ENCODE measurements at places on chromosomes 4 and X. TPM values are rescaled to one million over a fixed set of nuclear protein-coding genes. Genes with fewer than 3 reads are reported as not detected.
A peak's percentile ranks its signal among the peaks of the same experiment; 100 is the strongest.

GRCh38 chrX:48890296-48890925 lies 7.2 kb downstream of the TIMM17B start:
- H3K27me3 ChIP-seq = no peaks in the 10 kb centered on the region
- H3K27ac ChIP-seq = peak overlapping the region; percentile 67
- DNase-seq = no peak
- H3K4me1 ChIP-seq = peaks cover 10% of the 10 kb centered on the region
- H3K4me3 ChIP-seq = peak overlapping the region; percentile 72
- peaks cover 1% of the 10 kb centered on the region for H3K36me3 ChIP-seq

- H3K27me3 ChIP-seq = peaks cover 13% of the 10 kb centered on the region
- no peak overlapping the region for H3K4me3 ChIP-seq
Observed at GRCh38 chr4:121307445-121308327, 73.1 kb downstream of the QRFPR start.

GRCh38 chrX:74300869-74301268 lies 3.1 kb upstream of the ZCCHC13 start:
- no peak for DNase-seq
- H3K27ac ChIP-seq = no peak overlapping the region
- no peak overlapping the region for H3K4me3 ChIP-seq
- H3K4me1 ChIP-seq = no peaks in the 10 kb centered on the region
- peaks cover 11% of the 10 kb centered on the region for H3K27me3 ChIP-seq
- no peaks in the 10 kb centered on the region for H3K36me3 ChIP-seq

Gene CXCL3
- total RNA-seq = 2.1 TPM

- H3K27ac ChIP-seq = no peak overlapping the region
- no peaks in the 10 kb centered on the region for H3K27me3 ChIP-seq
- peaks cover 10% of the 10 kb centered on the region for H3K36me3 ChIP-seq
- no peak for DNase-seq
- peaks cover 13% of the 10 kb centered on the region for H3K4me1 ChIP-seq
Observed at GRCh38 chrX:108091878-108092291, 307 bp downstream of the ATG4A start.

DNA sequence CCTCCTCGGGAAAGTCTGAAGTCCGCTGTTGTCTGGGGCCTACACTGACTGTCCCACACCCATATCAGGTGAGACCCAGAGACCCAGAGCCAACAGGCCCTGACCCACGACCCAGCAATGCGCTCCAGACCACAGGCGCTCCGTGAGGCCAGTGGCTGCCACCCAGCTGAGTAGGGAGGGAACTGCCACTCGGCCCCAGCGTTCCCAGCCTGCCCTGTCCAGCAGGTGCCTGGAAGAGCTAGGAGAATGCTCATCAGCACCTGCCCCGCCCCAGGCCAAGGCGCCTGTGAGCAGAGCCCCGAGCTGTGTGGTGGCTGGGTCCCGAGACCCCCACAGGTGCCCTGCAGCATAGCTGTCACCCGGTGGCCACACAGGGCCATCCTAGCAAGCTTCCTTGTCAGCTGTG lies 2.7 kb downstream of the SPON2 start:
- no peak overlapping the region for H3K4me3 ChIP-seq
- H3K36me3 ChIP-seq = peaks cover 5% of the 10 kb centered on the region
- peaks cover 2% of the 10 kb centered on the region for H3K27me3 ChIP-seq
- H3K27ac ChIP-seq = no peak overlapping the region
- H3K4me1 ChIP-seq = peaks cover 44% of the 10 kb centered on the region
- no peak for DNase-seq

GRCh38 chr4:81648576-81649275 lies 177.0 kb upstream of the RASGEF1B start:
- H3K27me3 ChIP-seq = peaks cover 2% of the 10 kb centered on the region
- H3K36me3 ChIP-seq = no peaks in the 10 kb centered on the region
- H3K27ac ChIP-seq = no peak overlapping the region
- DNase-seq = no peak
- no peak overlapping the region for H3K4me3 ChIP-seq
- H3K4me1 ChIP-seq = no peaks in the 10 kb centered on the region

DNA sequence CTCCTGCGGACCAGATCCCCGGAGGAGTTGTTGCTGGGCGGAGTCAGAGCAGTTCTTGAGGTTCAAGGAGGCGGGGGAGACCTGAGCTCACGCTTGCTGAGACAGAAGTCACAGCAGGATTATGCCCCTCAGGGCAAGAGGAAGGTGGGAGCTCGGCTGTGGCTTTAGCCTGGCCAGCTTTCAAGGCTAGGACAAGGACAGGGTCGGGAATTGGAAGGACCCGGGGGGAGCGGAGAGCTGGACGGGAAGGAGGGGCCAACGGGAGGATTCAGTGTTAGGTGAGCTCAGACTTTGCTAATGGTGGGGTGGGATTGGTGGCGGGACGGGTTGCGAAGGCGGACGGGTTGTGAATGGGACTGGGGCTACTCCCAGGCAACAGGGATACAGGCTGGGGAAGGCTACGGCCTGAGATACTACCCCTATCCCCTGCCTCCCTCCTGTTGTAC lies at the start of gene RIBC1:
Gene RIBC1, plus strand, starts transcription at position 13 of the 446 bp plus-strand sequence. CDS start 3,404 bp downstream, outside the sequence.
- peak within 1 kb of the TSS; percentile 99 for H3K27ac ChIP-seq
- peak within 1 kb of the TSS; percentile 97 for H3K4me3 ChIP-seq
- H3K27me3 ChIP-seq = no peaks in the 10 kb centered on the region
- H3K36me3 ChIP-seq = no peaks in the 10 kb centered on the region
- peaks cover 18% of the 10 kb centered on the region for H3K4me1 ChIP-seq
- no peak for DNase-seq

Gene C4orf50
- not detected for total RNA-seq

DNA sequence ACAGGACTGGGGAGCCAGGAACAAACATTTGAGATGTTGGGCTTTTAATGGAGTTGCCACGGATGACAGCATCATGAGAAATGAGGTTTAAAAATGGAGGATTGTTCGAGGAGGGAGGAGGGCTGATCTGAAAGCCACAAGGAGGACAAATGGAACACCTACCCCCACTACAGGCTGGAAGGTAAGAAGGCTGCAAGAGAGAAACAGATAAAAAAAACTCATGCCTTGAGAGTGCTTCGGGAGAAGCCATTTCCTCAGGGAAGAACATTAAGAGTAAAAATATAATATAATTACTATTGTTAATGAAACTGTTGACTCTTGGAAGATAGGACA lies 119.5 kb upstream of the MAP9 start:
- H3K27me3 ChIP-seq = peaks cover 32% of the 10 kb centered on the region
- no peak overlapping the region for H3K27ac ChIP-seq
- DNase-seq = no peak
- H3K4me3 ChIP-seq = no peak overlapping the region
- no peaks in the 10 kb centered on the region for H3K36me3 ChIP-seq
- H3K4me1 ChIP-seq = no peaks in the 10 kb centered on the region

DNA sequence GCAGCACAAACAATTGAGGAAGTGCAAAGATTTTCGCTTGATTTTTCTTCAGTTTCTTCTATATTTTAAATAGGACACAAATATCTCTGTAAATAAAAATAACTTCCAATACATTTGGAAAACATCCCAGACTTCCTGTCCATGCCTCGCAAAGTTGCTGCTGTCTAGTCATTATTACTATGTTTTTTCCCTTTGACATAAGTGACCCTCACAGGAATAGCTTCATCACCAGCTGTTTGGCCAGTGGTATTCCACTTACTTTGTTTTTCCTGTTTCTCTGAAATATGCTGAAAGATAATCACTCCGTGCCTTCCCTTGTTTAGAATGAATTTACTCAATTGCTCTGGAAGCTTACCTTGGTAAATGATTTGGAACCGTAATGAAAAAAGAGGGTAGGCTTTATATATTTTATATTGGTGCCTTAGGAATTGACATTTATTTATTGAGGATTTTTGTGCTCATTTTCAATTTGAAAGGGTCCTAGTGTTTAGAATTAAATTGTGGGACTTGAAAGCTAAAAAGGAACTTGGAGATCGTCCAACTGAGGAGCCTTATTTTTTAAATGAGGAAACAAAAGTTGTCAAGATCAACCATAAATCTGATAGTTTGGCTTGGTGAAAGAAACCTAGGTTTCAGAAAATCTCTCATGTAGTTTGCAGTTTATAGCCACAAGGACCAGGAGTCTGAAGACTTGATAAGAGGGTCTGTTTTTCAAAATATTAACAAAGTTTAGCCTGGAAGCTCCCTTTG lies 65.6 kb downstream of the CDKL5 start:
- H3K27me3 ChIP-seq = no peaks in the 10 kb centered on the region
- no peaks in the 10 kb centered on the region for H3K36me3 ChIP-seq
- H3K4me1 ChIP-seq = peaks cover 17% of the 10 kb centered on the region
- no peak overlapping the region for H3K4me3 ChIP-seq

Gene BTC
- total RNA-seq = 0.21 TPM

DNA sequence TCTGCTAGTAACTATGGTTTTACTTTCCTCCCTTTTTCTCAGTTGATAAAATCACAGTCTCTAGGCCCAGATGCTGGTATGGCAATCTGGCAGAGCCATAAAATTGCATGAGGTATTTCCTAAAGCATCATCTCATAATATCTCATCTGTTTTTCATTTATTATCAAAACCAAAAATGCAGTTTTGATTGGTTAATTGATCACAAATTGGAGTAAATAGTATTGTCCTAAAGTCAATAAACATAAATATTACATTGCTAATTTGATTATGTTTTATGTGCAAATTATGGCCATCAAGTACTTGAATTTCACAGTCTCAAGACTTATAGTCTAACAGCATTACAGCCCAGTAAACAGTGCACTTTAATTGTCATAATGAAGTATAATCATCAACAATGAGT lies 2365.6 kb downstream of the ARAP2 start:
- H3K4me1 ChIP-seq = peaks cover 8% of the 10 kb centered on the region
- DNase-seq = no peak
- peaks cover 4% of the 10 kb centered on the region for H3K36me3 ChIP-seq
- H3K27ac ChIP-seq = no peak overlapping the region
- no peak overlapping the region for H3K4me3 ChIP-seq
- H3K27me3 ChIP-seq = no peaks in the 10 kb centered on the region

- H3K27ac ChIP-seq = no peak overlapping the region
- no peaks in the 10 kb centered on the region for H3K36me3 ChIP-seq
- no peak for DNase-seq
- H3K4me3 ChIP-seq = no peak overlapping the region
- H3K4me1 ChIP-seq = no peaks in the 10 kb centered on the region
- no peaks in the 10 kb centered on the region for H3K27me3 ChIP-seq
Observed at GRCh38 chrX:87578978-87579377, 61.4 kb downstream of the KLHL4 start.

DNA sequence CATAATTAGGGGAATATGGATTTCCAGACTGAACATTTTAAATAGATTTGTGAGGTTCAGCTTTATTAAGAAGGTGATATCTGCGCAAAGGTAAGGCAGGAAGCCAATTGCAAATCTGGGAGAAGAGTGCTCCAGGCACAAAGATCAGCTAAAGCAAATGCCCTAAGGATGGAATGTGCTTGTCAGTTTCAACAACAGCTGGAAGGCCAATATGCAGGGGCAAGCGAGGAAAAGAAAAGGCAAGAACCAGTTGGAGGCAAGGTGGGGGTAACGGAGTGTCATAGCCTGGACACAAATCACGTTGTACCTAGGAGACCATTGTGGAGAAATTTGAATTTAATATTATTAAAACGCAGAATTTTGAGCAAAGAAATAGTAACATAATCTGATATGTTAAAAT lies 1710.3 kb upstream of the PCDH7 start:
- no peak overlapping the region for H3K27ac ChIP-seq
- H3K4me3 ChIP-seq = no peak overlapping the region
- H3K4me1 ChIP-seq = no peaks in the 10 kb centered on the region
- no peaks in the 10 kb centered on the region for H3K36me3 ChIP-seq
- DNase-seq = no peak
- H3K27me3 ChIP-seq = peaks cover 2% of the 10 kb centered on the region

GRCh38 chr4:55258152-55258865 lies 87.7 kb upstream of the SRD5A3 start:
- no peaks in the 10 kb centered on the region for H3K36me3 ChIP-seq
- no peak overlapping the region for H3K27ac ChIP-seq
- H3K4me3 ChIP-seq = no peak overlapping the region
- H3K4me1 ChIP-seq = peaks cover 4% of the 10 kb centered on the region
- no peak for DNase-seq
- peaks cover 7% of the 10 kb centered on the region for H3K27me3 ChIP-seq

Gene MGAT4D
- total RNA-seq = not detected

- H3K4me3 ChIP-seq = no peak overlapping the region
- DNase-seq = no peak
- no peaks in the 10 kb centered on the region for H3K36me3 ChIP-seq
- H3K27ac ChIP-seq = no peak overlapping the region
- H3K4me1 ChIP-seq = peaks cover 1% of the 10 kb centered on the region
Observed at GRCh38 chr4:100014616-100015015, 64.5 kb upstream of the H2AZ1 start.

GRCh38 chr4:111066887-111067286 lies 444.0 kb upstream of the PITX2 start:
- no peak overlapping the region for H3K4me3 ChIP-seq
- DNase-seq = no peak
- H3K27ac ChIP-seq = no peak overlapping the region
- no peaks in the 10 kb centered on the region for H3K27me3 ChIP-seq

Gene UGT2B7
- 0.97 TPM for total RNA-seq

DNA sequence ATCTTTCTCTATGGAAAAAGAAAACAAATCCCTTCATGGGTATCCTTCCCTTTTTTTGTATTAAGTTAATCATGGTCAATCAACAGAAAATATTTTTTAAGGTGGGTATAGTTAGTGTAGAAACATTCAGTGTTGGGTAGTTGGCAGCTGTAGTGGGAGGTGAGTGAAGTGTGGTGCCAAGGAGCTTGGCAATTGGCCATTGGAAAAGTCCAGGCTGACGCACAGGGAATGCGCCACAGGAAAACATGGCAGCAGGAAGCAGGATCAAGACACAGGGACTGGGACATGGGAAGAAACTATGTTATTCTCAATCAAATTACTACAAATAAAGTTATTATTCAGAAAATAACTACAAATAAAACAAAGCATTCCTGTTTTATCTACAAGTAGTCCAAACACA lies 20.0 kb downstream of the PALLD start:
- peaks cover 22% of the 10 kb centered on the region for H3K4me1 ChIP-seq
- no peak overlapping the region for H3K27ac ChIP-seq
- H3K4me3 ChIP-seq = no peak overlapping the region
- DNase-seq = no peak
- H3K27me3 ChIP-seq = no peaks in the 10 kb centered on the region
- no peaks in the 10 kb centered on the region for H3K36me3 ChIP-seq

- H3K27ac ChIP-seq = no peak overlapping the region
- H3K4me3 ChIP-seq = no peak overlapping the region
- H3K36me3 ChIP-seq = no peaks in the 10 kb centered on the region
- H3K4me1 ChIP-seq = peaks cover 4% of the 10 kb centered on the region
Observed at GRCh38 chrX:132017431-132018185, 5.5 kb upstream of the STK26 start.

Gene LRIT3
- 0.13 TPM for total RNA-seq

DNA sequence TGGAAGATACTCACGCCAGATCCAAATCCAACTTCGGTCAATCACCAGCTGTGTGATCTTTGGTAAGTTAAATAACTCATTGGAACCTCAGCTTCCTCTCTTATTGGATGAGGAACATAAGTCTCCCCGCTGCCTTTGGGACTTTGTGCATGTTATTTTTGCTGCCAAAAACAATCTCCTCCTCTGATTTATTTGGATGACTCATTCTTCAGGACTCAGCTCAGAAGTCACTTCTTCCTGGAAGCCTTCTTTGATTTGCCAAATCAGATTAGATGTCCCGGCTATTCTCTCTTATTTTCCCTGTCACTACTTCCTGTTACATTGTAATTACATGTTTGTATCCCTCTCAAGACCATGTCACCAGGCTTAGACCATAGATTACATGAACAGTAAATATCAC lies 138.0 kb upstream of the BOD1L1 start:
- no peak overlapping the region for H3K4me3 ChIP-seq
- H3K4me1 ChIP-seq = no peaks in the 10 kb centered on the region
- no peaks in the 10 kb centered on the region for H3K36me3 ChIP-seq
- DNase-seq = no peak
- no peak overlapping the region for H3K27ac ChIP-seq

Gene SSX1
- not detected for total RNA-seq

GRCh38 chr4:107870916-107871786 lies 46.4 kb downstream of the SGMS2 start:
- no peak for DNase-seq
- H3K36me3 ChIP-seq = no peaks in the 10 kb centered on the region
- H3K27ac ChIP-seq = no peak overlapping the region
- H3K4me1 ChIP-seq = peaks cover 4% of the 10 kb centered on the region
- no peak overlapping the region for H3K4me3 ChIP-seq
- H3K27me3 ChIP-seq = no peaks in the 10 kb centered on the region
